ENCODE measurements at places on chromosomes 7 and 10. TPM values are rescaled to one million over a fixed set of nuclear protein-coding genes. Genes with fewer than 3 reads are reported as not detected.

The VWA2 gene
- total RNA-seq: 1.2 TPM

The SIRT1 gene
- total RNA-seq: 44.1 TPM

The MALRD1 gene
- 9.8 TPM for total RNA-seq

The CYP26C1 gene
- total RNA-seq: 0.09 TPM

The TWIST1 gene
- not detected for total RNA-seq

The SPDYE2B gene
- not detected for total RNA-seq

The COL28A1 gene
- total RNA-seq: 7.3 TPM

The TMEM196 gene
- total RNA-seq: not detected

GRCh38 chr7:29289156-29290021, 94.8 kb downstream of the CHN2 start:
- H3K27ac ChIP-seq: no peak overlapping the region
- peaks cover 51% of the 10 kb centered on the region for H3K4me1 ChIP-seq
- no peaks in the 10 kb centered on the region for H3K27me3 ChIP-seq
- no peaks in the 10 kb centered on the region for H3K36me3 ChIP-seq
- DNase-seq: no peak
- H3K4me3 ChIP-seq: no peak overlapping the region

GRCh38 chr7:43462836-43463235, 120.1 kb upstream of the STK17A start:
- no peak for DNase-seq
- no peaks in the 10 kb centered on the region for H3K36me3 ChIP-seq
- H3K4me3 ChIP-seq: no peak overlapping the region

DNA sequence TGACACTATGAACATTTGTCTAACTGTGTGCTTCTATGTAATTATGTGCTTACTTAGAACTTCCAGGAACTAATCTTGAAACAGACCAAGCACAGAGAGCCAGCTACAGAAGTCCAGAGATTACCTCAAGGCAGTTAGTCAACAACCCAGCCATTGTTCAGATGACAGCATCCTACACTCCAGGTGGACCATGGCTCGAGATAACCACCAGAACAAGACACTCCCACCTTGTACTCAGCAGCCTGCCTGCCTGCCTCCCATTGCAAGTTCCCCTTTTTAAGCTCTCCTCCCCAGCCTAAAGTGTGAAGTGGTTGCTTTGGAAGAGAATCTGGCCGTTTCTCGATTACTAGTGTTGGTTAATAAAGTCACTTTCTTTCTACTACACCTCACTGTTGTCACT, 1080.6 kb upstream of the LRRN3 start:
- H3K4me1 ChIP-seq: peaks cover 10% of the 10 kb centered on the region
- H3K27ac ChIP-seq: no peak overlapping the region
- no peaks in the 10 kb centered on the region for H3K27me3 ChIP-seq
- H3K36me3 ChIP-seq: no peaks in the 10 kb centered on the region
- H3K4me3 ChIP-seq: no peak overlapping the region
- DNase-seq: peak; percentile 10

DNA sequence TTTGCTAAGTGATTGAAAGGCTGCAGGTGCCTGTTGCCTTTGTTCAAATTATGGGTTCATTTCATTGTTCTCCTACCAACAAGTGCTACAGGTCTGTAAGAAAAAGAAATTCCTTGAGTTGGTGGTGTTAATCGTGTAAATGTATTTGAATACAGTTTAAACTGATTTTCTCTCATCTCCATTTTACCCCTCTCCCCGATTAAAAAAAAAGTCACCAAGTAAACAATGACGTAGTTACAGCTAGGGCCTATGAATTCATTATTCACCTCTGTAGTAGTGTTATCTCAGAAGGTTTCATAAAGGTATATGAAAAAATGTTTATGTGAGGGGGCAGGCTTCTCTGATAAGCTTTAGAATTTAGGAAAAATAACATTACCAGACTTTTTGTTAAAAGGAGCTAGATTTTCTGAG, 1.1 kb downstream of the REEP3 start:
- H3K4me3 ChIP-seq: peak overlapping the region; percentile 96
- DNase-seq: no peak
- peaks cover 17% of the 10 kb centered on the region for H3K4me1 ChIP-seq
- H3K27ac ChIP-seq: peak overlapping the region; percentile 92
- H3K27me3 ChIP-seq: no peaks in the 10 kb centered on the region

DNA sequence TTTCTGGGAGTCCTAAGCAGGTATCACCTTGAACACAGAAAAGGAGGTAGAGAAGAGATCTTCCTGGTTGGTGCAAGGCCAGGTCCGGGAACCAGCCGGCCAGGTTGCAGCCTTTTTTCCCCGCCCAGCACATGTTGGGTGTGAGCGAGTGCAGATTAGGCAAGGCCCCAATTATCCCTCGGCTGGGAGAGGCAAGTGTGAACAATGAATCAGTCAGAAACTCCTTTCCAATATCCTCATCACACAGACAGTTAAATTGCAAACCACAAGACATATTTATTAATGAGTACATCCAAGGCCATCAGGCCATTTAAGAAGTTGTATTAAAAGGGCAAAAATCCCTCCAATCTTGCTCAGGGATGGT, 115.0 kb upstream of the AFAP1L2 start:
- no peaks in the 10 kb centered on the region for H3K27me3 ChIP-seq
- H3K4me3 ChIP-seq: no peak overlapping the region
- DNase-seq: no peak
- H3K36me3 ChIP-seq: no peaks in the 10 kb centered on the region
- peaks cover 37% of the 10 kb centered on the region for H3K4me1 ChIP-seq

GRCh38 chr7:28542410-28542809, 130.1 kb downstream of the CREB5 start:
- no peak overlapping the region for H3K4me3 ChIP-seq
- no peaks in the 10 kb centered on the region for H3K27me3 ChIP-seq
- H3K27ac ChIP-seq: no peak overlapping the region
- no peaks in the 10 kb centered on the region for H3K36me3 ChIP-seq
- H3K4me1 ChIP-seq: peaks cover 12% of the 10 kb centered on the region

GRCh38 chr7:151316896-151317295, 24.7 kb upstream of the NUB1 start:
- H3K4me3 ChIP-seq: no peak overlapping the region
- DNase-seq: no peak
- H3K27ac ChIP-seq: no peak overlapping the region

DNA sequence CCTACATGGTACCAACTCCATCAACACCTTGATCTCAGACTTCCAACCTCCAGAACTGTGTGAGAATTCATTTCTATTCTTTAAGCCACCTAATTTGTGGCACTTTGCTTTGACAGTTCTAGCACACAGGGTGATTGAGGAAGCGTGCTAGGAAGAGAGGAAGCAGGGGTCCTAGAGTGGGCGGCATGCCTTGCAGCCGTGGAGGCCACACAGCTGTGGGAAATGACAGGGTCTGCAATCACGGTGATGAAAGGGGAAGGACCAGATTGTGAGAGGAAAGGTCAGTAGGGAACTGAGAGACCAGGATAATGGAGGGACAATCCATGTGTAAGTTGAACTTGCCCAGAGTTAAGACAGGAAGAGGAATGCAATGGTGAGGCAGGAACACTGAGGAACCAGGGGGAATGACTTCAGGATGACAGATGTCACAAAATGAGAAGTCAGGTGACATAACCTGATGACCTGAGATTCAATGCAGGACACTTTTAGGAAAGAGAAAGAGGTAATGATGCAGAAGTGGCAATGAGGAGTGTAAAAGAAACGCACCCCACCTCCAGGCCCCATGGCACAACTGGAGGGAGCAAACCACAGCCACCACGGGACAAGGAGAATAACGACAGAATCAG, 87.3 kb upstream of the PIK3CG start:
- H3K4me1 ChIP-seq: peaks cover 16% of the 10 kb centered on the region
- no peak overlapping the region for H3K27ac ChIP-seq
- no peak overlapping the region for H3K4me3 ChIP-seq
- no peak for DNase-seq

GRCh38 chr10:74047871-74048270, 50.0 kb downstream of the VCL start:
- DNase-seq: no peak
- no peak overlapping the region for H3K27ac ChIP-seq
- H3K27me3 ChIP-seq: no peaks in the 10 kb centered on the region
- no peaks in the 10 kb centered on the region for H3K36me3 ChIP-seq
- H3K4me1 ChIP-seq: peaks cover 43% of the 10 kb centered on the region

GRCh38 chr7:27165089-27165995, at the start of gene HOXA9:
TSS of gene HOXA9 (minus strand) at chr7:27165537. CDS start at chr7:27165457, 80 bp downstream.
- peak; percentile 81 for DNase-seq
- peaks cover 5% of the 10 kb centered on the region for H3K4me1 ChIP-seq
- no peaks in the 10 kb centered on the region for H3K36me3 ChIP-seq
- peak within 1 kb of the TSS; percentile 42 for H3K27ac ChIP-seq
- peak within 1 kb of the TSS; percentile 66 for H3K4me3 ChIP-seq
- H3K27me3 ChIP-seq: no peaks in the 10 kb centered on the region

DNA sequence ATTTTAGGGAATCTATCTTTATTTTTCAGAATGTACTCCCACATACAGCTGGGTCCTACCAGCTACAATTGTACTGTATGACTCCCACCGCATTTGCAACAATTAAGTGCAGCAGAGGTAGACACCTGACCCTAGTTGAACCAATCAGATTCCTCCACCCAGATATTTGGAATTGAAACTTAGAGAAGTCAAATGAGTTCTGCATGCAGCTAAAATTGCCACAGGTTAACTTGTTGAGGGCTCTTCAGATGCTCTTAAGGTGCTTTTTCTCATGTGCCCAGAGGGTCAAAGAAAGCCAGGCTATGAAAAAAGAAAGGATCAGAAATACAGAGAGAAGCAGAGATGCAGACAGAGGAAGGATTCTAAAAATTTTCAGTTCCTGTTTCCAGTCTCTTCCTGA, 68.0 kb upstream of the TES start:
- H3K27me3 ChIP-seq: no peaks in the 10 kb centered on the region
- 0 out of 2 replicates have a peak, but pooled peaks cover 9% of the 10 kb centered on the region for H3K4me1 ChIP-seq
- H3K36me3 ChIP-seq: no peaks in the 10 kb centered on the region
- no peak for DNase-seq

- peak overlapping the region; percentile 19 for H3K4me3 ChIP-seq
- no peaks in the 10 kb centered on the region for H3K36me3 ChIP-seq
- peaks cover 35% of the 10 kb centered on the region for H3K4me1 ChIP-seq
- DNase-seq: no peak
These were observed 56.5 kb downstream of the PWWP2B start for GRCh38 chr10:132453470-132453861.

- no peak overlapping the region for H3K27ac ChIP-seq
- no peak overlapping the region for H3K4me3 ChIP-seq
- DNase-seq: no peak
- no peaks in the 10 kb centered on the region for H3K36me3 ChIP-seq
- no peaks in the 10 kb centered on the region for H3K27me3 ChIP-seq
These were observed 603.4 kb downstream of the KCNMA1 start for GRCh38 chr10:77034240-77034639.

- no peak overlapping the region for H3K4me3 ChIP-seq
- H3K27me3 ChIP-seq: no peaks in the 10 kb centered on the region
- no peak overlapping the region for H3K27ac ChIP-seq
- H3K4me1 ChIP-seq: no peaks in the 10 kb centered on the region
- H3K36me3 ChIP-seq: no peaks in the 10 kb centered on the region
These were observed 7.6 kb upstream of the CD36 start for GRCh38 chr7:80630608-80631405.

DNA sequence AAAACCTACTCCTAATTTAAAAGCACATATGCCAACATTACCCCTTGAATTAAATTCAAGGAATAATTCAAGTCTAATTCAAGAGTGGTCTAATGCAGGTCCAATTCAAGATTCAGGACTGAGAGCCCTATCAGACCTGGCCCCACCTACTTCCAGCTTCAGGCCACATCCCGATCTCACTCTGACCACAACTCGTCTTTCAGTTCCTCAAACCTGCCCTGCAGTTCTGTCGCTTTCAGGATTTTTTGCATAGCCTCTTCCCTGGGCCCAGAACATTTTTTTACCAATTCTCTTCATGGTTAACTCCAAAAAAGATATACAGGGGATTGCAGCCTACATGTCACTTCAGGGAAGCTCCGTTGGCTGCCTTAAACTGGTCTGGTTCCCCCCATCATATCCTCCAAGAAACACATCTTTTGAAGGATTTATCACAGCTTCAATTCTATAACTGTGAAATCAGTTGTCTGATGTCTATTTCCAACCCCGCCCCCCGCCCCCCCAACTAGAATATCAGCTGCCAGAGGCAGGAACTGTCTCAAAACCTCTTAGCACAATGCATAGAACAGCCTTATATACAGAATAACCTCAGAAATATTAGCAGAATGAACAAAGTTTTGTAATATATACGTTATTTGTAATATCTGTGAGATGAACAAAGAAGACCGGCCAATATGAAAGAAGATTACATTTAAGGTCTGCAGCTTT, 20.8 kb downstream of the CCDC6 start:
- peaks cover 19% of the 10 kb centered on the region for H3K4me1 ChIP-seq
- no peak overlapping the region for H3K4me3 ChIP-seq
- H3K27me3 ChIP-seq: no peaks in the 10 kb centered on the region
- H3K27ac ChIP-seq: no peak overlapping the region
- 0 out of 2 replicates have a peak, but pooled peaks cover 2% of the 10 kb centered on the region for H3K36me3 ChIP-seq

- DNase-seq: no peak
- no peak overlapping the region for H3K27ac ChIP-seq
- H3K4me3 ChIP-seq: no peak overlapping the region
These were observed 15.6 kb upstream of the ZNF25 start for GRCh38 chr10:37992083-37992482.

- no peaks in the 10 kb centered on the region for H3K4me1 ChIP-seq
- no peak for DNase-seq
- no peak overlapping the region for H3K4me3 ChIP-seq
- no peak overlapping the region for H3K27ac ChIP-seq
- no peaks in the 10 kb centered on the region for H3K27me3 ChIP-seq
These were observed 705.6 kb upstream of the PHF14 start for GRCh38 chr7:10268034-10268433.

DNA sequence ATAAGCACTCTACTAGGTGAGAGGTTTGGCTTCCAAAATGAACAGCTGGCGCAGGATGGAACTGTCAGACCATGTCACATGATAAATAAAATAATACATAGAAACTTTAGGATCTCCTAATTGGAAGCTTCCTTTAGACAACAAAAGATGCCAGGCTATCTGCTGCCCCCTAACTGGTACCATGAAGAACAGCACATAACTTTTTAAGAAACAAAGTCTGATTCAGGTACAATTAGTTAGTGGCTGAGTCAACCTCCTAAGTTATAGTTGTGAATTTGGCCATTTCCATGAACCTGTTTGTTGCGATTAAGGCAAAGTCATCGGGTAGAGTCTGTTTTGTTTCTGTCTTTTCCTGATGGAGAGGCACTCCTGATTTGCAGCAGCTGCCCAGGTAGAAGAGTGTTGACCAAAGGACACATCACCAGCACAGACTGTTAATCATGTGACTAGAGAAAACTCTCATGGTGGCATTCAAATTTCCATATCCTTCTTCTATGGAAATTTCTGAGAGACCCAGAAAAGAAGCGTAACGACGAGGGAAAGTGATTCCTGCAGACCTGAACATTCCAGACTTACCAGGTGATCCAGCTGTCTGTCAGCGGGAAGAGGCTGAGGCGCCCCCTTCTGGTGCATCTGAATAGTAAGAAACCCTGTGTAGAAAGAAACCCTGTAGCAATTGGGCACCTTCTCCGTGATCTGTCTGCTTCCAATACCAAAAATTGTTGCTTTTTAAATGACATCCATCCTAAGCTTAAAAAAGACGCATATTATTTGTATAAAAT, 8.6 kb upstream of the INHBA start:
- DNase-seq: peak; percentile 20
- H3K4me3 ChIP-seq: no peak overlapping the region
- no peak overlapping the region for H3K27ac ChIP-seq

Measured in Caco-2 (cell line).